ENCODE measurements at places on chromosomes 11 and 22. TPM values are rescaled to one million over a fixed set of nuclear protein-coding genes. Genes with fewer than 3 reads are reported as not detected.

DNA sequence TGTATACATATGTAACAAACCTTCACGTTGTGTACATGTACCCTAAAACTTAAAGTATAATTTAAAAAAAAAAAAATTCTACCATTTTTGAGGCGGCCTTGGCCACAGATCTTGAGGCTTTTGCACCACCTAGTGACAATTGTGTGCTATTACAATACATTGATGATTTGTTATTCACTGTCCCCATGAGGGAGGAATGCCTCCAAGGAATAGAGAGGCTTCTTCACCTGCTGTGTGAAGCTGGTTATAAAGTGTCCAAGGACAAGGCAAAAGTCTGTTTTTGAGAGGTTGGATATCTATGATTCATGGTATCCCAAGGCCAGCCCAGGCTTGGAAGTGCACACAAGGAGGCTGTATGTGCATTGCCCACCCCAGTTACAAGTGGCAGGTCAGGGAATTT, 30.7 kb downstream of the SLC22A25 start:
- no peak overlapping the region for H3K27ac ChIP-seq
- DNase-seq: peak; percentile 22

DNA sequence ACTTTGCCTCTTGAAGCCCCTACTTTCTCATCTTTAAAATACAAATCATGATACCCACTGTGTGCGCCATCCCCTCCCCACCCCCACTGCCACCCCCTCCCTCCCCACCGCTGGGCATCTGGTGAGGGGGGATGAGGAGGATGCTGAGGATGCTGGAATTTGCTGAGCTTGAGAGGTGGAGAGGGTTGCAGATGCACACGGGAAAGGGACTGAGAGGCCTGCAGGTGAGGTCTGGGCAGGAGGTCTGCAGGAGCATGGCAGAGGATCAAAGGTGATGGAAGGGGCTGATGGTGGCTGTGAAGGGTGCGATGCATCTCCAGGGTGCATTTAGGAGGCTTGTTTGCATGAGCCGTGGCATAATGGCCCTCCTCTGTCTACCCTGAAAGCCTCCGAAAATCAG, 7.6 kb upstream of the TBC1D22A start:
- peaks cover 3% of the 10 kb centered on the region for H3K27me3 ChIP-seq
- H3K4me1 ChIP-seq: peaks cover 42% of the 10 kb centered on the region
- H3K27ac ChIP-seq: peak overlapping the region; percentile 100
- H3K4me3 ChIP-seq: 0 out of 2 replicates have a peak overlapping the region, but pooled peaks have one; percentile 36

- H3K4me1 ChIP-seq: peaks cover 34% of the 10 kb centered on the region
- no peaks in the 10 kb centered on the region for H3K36me3 ChIP-seq
- H3K27ac ChIP-seq: no peak overlapping the region
- peaks cover 2% of the 10 kb centered on the region for H3K27me3 ChIP-seq
- H3K4me3 ChIP-seq: no peak overlapping the region
- no peak for DNase-seq
Measured at GRCh38 chr11:100892886-100893285, 205.8 kb downstream of the ARHGAP42 start.

- peak overlapping the region; percentile 87 for H3K27ac ChIP-seq
- H3K36me3 ChIP-seq: peaks cover 9% of the 10 kb centered on the region
- peaks cover 51% of the 10 kb centered on the region for H3K4me1 ChIP-seq
- DNase-seq: peak; percentile 87
- H3K4me3 ChIP-seq: peak overlapping the region; percentile 60
Measured at GRCh38 chr11:6505577-6506240, 8.6 kb downstream of the DNHD1 start.

Gene MIAT
- 0.50 TPM for total RNA-seq

Gene TNKS1BP1
- 126 TPM for total RNA-seq

Gene PHLDB1
- total RNA-seq: 119 TPM

Measured in HFFc6 (cell line).